ENCODE measurements at places on chromosomes 2 and 18. TPM values are rescaled to one million over a fixed set of nuclear protein-coding genes. Genes with fewer than 3 reads are reported as not detected.

- H3K27me3 ChIP-seq = no peaks in the 10 kb centered on the region
- no peak overlapping the region for H3K27ac ChIP-seq
- DNase-seq = no peak
- no peak overlapping the region for H3K4me3 ChIP-seq
- no peaks in the 10 kb centered on the region for H3K4me1 ChIP-seq
Observed at GRCh38 chr2:111222204-111222866, 101.6 kb downstream of the BCL2L11 start.

- no peaks in the 10 kb centered on the region for H3K4me1 ChIP-seq
- no peak for DNase-seq
- no peaks in the 10 kb centered on the region for H3K27me3 ChIP-seq
- H3K36me3 ChIP-seq = peaks cover 97% of the 10 kb centered on the region
- H3K4me3 ChIP-seq = no peak overlapping the region
- no peak overlapping the region for H3K27ac ChIP-seq
Observed at GRCh38 chr2:239135531-239135930, 265.3 kb downstream of the HDAC4 start.

DNA sequence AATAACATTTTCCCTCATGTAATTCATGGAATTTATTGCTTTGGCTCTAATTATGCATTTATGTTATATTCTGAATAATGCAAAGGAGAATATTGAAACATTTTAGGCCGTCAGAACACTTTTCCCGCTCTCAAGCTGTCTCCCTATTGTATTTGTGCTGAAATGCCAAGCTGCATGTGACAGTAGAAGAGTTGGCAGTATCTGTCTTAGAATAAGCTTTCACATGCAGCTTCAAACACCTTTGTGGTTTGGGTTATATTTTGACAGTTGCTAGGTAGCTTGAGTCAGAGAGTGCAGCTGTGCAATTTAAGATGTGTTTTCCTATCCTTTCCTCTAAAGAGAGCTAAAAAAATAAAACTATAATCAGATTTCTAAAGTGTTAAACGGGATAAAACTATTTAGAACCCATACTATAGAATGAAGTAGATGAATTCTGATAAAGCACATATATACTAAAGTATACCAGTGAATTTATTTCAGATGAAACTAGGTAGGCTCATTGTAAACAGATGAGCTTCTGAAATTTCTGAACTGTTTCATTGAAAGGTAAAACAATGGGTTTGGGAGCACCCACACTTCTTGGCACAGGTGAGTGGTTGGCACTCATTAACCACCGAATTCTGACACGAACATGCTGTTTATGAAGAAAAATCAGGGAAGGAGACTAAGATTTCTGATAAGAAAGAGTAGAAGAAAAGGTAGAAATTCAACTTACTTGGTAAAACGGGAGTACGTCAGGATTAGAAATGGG is 43.4 kb downstream of the PLCL1 start:
- peaks cover 49% of the 10 kb centered on the region for H3K4me1 ChIP-seq
- no peaks in the 10 kb centered on the region for H3K27me3 ChIP-seq
- no peaks in the 10 kb centered on the region for H3K36me3 ChIP-seq

NCKAP5 gene
- not detected for total RNA-seq

DNA sequence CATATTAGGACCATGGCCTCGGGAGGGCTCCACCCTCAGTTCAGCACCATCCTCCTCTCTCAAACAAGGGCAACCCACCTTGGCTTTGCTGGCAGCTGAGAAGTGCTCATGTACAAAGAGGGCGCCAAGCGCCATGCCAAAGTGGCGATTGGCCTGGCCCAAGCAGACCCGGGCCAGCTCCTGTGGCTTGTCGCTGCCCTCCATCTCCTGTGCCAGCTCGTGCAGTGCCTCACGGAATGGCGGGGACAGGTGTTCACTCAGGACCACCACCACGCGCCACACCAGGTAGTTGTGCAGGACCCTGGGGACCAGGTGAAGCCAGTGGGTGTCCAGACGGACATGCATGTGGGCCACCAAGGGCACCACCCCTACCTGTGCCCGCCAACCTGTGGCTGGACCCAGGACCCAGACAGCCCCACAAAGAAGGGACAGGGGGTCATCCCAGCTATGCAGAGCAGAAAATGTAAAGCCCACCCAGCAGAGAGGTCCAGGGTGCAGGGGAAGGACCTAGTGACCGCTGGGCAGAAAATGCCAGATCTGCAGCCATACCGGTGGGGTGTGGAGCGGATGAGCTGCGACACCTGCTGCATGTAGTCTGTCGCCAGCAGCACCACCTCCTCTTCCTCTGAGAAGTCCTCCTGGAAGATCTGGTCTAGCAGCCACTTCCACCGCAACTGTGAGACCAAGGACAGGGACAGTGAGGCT is 3.6 kb downstream of the ECEL1 start:
- H3K27ac ChIP-seq = no peak overlapping the region
- DNase-seq = no peak
- no peak overlapping the region for H3K4me3 ChIP-seq

DNA sequence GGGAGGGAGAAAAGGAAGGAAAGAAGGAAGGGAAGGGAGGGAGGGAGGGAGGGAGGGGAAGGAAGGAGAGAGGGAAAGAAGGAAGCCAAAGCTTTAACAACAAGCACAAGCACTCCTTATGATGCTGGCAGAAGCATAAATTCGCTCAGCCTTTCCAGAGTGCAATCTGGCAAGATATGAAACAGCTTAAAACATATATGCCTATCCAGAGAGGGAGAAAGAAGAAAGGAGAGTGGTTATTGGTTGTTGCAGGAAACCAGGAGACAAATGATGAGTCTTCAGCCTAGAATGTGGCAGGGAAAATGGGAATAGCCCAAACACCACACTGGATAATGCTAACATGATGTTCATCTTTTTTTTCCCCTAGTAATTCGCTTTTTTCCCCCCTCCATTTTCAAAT is 64.0 kb downstream of the STPG4 start:
- H3K4me1 ChIP-seq = no peaks in the 10 kb centered on the region
- H3K27ac ChIP-seq = no peak overlapping the region
- H3K4me3 ChIP-seq = no peak overlapping the region
- no peaks in the 10 kb centered on the region for H3K36me3 ChIP-seq

- peaks cover 4% of the 10 kb centered on the region for H3K27me3 ChIP-seq
- no peak overlapping the region for H3K4me3 ChIP-seq
- H3K27ac ChIP-seq = no peak overlapping the region
- DNase-seq = no peak
Observed at GRCh38 chr2:36672199-36672598, 24.3 kb upstream of the VIT start.

GRCh38 chr18:31610286-31611205 is 18.9 kb downstream of the TTR start:
- no peak overlapping the region for H3K27ac ChIP-seq
- no peak for DNase-seq
- H3K27me3 ChIP-seq = no peaks in the 10 kb centered on the region
- H3K4me3 ChIP-seq = no peak overlapping the region
- no peaks in the 10 kb centered on the region for H3K4me1 ChIP-seq

GPBAR1 gene
- total RNA-seq = 1.2 TPM

RNMT gene
- total RNA-seq = 122 TPM

BMP10 gene
- total RNA-seq = 0.57 TPM

GRCh38 chr2:152062125-152063091 is 36.4 kb downstream of the CACNB4 start:
- H3K27ac ChIP-seq = no peak overlapping the region
- H3K27me3 ChIP-seq = peaks cover 3% of the 10 kb centered on the region
- H3K4me3 ChIP-seq = no peak overlapping the region
- no peak for DNase-seq
- H3K36me3 ChIP-seq = no peaks in the 10 kb centered on the region

- H3K27ac ChIP-seq = no peak overlapping the region
- H3K4me3 ChIP-seq = no peak overlapping the region
Observed at GRCh38 chr2:215083146-215083545, 55.3 kb downstream of the ABCA12 start.

TRPM8 gene
- not detected for total RNA-seq

DNA sequence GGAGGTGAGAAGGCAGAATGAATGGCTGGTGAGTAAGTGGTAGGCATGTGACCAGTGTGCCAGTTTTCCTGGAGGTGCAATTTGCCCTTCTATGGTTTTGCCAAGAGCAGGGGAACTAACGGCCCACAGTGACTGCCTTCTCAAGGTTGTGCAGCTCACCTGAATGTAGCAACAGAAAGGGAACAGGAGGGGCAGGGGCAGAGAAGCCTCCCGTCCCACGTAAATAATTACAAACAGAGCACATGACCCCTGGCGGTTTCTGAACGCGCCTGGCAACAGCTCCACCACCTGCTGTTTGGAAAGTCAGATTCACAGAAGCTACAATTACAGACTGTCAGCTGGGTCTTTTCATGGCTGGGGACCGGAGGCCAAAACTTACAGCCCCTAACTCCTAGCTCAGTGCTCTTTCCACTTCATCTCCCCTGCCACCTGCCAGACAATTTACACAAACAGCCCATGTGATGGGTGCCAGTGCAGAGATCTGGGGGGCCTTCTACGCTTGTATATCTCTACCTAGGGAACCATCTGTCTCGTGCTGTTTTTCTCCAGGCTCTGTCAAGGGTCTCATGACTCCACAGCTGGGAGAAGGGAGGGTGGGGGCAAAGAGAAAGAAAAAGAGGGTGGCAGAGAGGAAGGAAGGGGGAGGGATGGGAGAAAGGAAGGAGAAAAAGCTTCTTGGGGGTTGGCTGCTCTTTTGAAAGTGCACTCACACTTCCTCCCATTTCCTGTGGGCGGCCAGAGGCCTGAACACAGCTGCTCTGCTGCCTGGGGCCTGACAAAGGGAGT is 69.6 kb downstream of the POLR1A start:
- DNase-seq = peak; percentile 88
- peak overlapping the region; percentile 87 for H3K27ac ChIP-seq
- H3K4me1 ChIP-seq = peaks cover 79% of the 10 kb centered on the region
- H3K36me3 ChIP-seq = peaks cover 14% of the 10 kb centered on the region

ATP6V1B1 gene
- not detected for total RNA-seq

- no peak for DNase-seq
- H3K27me3 ChIP-seq = peaks cover 18% of the 10 kb centered on the region
- no peak overlapping the region for H3K27ac ChIP-seq
- no peaks in the 10 kb centered on the region for H3K36me3 ChIP-seq
Observed at GRCh38 chr2:108363024-108363907, 14.5 kb upstream of the SULT1C4 start.

- no peaks in the 10 kb centered on the region for H3K4me1 ChIP-seq
- no peak for DNase-seq
- H3K36me3 ChIP-seq = no peaks in the 10 kb centered on the region
- no peak overlapping the region for H3K27ac ChIP-seq
Observed at GRCh38 chr2:240390091-240391073, 45.1 kb upstream of the GPC1 start.

RTP5 gene
- 0.44 TPM for total RNA-seq

DNA sequence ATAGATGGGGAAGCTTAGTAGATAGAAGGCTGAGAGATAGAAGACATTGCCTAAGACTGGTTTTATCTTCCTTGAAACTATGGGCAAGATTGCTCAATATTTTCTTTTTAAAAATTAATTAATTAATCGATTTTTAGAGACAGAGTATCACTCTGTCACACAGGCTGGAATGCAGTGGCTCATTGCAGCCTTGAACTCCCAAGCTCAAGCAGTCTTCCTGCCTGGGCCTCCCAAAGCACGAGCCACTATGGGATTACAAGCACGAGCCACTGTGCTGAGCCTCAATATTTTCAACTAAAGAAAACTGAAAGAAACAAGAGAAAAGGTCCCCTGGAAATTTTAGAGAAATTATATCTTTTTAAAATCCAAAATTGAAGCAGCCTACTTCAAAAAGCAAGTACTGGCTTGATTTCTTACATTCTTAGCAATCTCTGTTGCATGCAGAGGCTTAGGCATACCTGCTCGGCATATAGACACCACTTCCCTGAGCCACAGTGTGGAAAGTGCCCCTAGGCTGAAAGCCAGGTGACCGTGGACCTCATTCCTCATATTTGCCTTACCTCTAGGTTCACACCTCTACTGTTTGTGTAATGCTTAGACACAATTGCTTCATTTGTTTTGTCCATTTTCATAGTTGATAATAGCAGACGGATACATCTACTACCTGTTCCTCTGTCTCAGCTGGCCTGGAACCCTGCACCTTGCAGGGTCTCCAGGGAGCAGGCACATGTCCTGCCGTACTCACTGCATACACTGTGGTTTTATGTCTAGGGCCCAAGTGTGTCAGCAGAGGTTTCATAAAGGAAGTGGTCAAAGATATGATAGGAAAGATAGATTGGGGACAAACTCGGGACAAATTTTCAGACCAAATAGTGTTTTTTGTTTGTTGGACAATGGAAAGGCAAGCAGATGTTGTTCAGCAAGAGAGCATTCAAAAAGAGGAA is 166.5 kb upstream of the ALPP start:
- no peak overlapping the region for H3K4me3 ChIP-seq
- DNase-seq = no peak
- H3K4me1 ChIP-seq = no peaks in the 10 kb centered on the region
- H3K27me3 ChIP-seq = no peaks in the 10 kb centered on the region

DNA sequence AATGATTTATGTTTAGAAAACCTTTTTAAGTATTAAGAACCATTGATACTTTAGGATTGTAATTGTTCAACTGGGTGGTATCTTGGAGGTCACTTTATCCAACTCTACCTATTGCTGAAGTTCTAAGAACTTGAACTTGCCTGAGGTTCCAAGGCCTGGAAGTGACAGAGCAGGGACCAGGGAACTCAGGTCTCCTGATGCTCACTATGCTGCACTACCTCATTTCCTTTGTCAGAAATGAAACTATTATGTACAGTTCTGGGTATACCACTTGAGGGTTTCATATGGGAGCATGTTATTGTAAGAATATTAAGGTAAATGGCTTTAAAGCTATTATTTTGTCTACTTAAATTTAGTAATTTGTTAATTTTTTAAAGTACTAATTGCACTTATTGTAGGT is 3.0 kb downstream of the MBD5 start:
- no peak for DNase-seq
- peak overlapping the region; percentile 83 for H3K4me3 ChIP-seq
- H3K27me3 ChIP-seq = no peaks in the 10 kb centered on the region

DNA sequence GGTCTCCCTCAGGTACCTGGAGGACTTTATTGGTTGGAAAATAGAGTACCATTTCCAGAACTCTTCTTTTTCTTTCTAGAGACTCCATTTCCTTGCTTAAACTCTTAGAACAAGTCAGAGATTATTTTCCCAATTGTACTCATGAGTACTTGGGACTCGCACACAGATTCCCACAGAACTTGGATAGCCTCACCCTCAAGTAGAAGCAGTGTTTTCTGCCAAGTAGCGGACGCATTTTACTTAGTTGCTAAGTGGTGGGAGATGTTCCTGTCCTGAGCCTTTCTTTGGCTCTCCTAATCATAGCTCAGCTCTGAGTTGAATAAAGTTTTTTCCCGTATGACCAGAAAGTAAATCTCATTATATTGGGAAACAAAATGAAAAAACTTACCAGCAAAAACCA is 17.2 kb downstream of the SLC30A3 start:
- peaks cover 10% of the 10 kb centered on the region for H3K4me1 ChIP-seq
- H3K36me3 ChIP-seq = peaks cover 31% of the 10 kb centered on the region
- H3K27ac ChIP-seq = no peak overlapping the region

GRCh38 chr2:230697676-230698075 is 15.0 kb upstream of the CAB39 start:
- H3K36me3 ChIP-seq = no peaks in the 10 kb centered on the region
- H3K4me1 ChIP-seq = no peaks in the 10 kb centered on the region
- DNase-seq = no peak
- no peak overlapping the region for H3K27ac ChIP-seq
- H3K27me3 ChIP-seq = no peaks in the 10 kb centered on the region

- no peaks in the 10 kb centered on the region for H3K27me3 ChIP-seq
- no peak overlapping the region for H3K4me3 ChIP-seq
- no peak for DNase-seq
- H3K36me3 ChIP-seq = no peaks in the 10 kb centered on the region
- no peak overlapping the region for H3K27ac ChIP-seq
Observed at GRCh38 chr2:75792146-75792545, 81.4 kb upstream of the GCFC2 start.

GRCh38 chr2:203080447-203081045 is 65.9 kb downstream of the NBEAL1 start:
- H3K27ac ChIP-seq = no peak overlapping the region
- no peaks in the 10 kb centered on the region for H3K4me1 ChIP-seq
- H3K4me3 ChIP-seq = no peak overlapping the region
- no peaks in the 10 kb centered on the region for H3K27me3 ChIP-seq
- peaks cover 2% of the 10 kb centered on the region for H3K36me3 ChIP-seq

All from CD4-positive, CD25-positive, alpha-beta regulatory T cell (primary cell).